ENCODE measurements at places on chromosomes 2 and 18.

DNA sequence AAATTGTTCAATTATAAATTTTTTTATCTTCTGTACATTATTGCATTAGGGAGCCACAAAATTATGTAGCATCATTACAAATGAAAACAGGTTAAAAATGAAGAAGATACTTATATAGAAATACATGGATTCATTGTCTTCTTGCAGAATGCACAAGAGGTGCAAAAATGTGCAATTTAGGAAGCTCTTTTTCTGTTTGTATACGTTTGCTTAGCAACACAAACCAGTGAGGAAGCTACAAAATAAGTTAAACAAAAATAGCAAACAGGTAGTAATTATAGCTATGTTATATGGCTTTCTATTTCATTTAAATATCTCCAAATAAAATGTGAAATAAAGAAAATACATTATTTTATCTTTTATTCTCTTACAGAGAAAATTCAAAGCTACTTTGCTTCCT lies 177.6 kb upstream of the SESTD1 start:
- DNase-seq, result no peak

DNA sequence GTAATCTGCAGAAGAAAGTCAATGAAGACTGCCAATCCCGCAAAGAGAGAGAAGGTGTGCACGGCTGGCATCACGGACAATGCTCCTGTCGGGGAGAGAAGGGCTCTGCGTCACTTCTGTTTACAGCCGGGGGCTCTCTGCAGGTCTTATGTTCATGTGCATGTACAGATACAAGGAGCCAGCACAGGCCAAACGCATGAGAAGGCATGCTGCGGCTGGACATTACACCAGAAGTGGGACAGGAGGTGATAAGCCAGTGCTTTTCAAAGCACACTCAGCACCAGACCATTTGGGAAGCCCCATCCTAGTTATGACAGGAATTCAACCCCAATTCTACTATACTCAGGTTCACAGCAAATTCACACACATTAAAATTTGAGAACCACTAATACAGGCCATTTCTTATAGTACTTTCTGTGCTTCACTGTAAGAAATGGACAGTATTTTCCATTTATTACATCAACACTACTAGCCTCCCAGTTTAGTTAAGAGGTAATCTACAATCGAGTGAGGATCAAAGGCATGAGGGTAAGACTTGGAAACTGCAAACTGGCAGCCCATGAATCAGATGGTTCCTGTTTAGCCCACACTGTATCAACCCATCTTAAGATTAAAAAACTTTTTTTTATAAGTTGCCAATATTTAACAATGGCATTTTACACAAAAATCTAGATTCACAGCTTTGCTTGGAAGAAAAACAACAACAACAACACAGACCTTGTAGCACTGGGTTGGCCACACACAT lies 38.2 kb downstream of the RMC1 start:
- DNase-seq, result no peak

DNA sequence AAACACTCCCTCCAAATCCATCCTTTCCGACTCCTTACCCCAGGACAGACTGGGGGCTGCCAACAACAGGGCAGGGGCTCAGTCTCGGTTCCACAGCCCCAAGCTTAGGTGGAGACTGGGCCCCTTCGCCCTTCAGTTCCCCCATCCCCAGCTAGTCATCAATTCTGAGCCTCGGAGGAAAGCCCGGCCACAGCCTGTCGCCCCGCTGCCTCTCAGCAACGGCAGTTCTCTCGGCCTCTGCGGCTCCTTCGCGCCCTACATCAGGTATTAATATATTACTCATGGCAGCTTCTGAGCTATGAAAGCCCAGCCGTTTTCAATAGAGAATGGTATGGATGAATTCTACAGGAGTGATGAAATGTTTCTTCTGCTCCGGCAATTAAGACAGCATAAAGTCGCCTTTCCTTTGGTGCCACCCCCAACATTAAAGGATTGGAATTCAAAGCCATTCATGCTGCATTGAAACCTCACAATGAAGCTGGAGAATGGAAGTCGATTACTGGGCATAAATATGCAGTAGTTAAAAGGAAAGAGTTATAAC lies 2.8 kb downstream of the HDAC4 start:
- no peak for DNase-seq

GRCh38 chr2:25697559-25698341 lies 24.4 kb upstream of the DTNB start:
- DNase-seq, result no peak

GRCh38 chr2:9021563-9022211 lies 18.2 kb upstream of the MBOAT2 start:
- DNase-seq, result no peak

DNA sequence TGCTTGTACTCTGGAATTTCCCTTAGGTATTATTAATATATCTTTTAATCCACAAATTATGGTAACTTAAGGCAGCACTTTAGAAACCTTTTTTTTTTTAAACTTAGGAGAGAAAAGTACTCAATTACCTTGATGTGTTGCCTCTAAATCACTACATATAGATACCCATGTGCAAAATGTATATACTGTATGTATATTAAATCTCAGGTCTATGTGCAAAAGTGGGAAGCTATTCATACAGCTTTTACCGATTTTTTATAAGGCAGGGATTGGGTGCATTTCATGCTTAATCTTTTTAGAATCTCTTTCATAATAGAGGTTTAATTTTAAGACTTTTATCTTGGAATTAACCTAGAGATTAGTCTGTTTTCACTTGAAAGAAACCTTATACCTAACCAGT lies 3.4 kb downstream of the EML4 start:
- no peak for DNase-seq

DNA sequence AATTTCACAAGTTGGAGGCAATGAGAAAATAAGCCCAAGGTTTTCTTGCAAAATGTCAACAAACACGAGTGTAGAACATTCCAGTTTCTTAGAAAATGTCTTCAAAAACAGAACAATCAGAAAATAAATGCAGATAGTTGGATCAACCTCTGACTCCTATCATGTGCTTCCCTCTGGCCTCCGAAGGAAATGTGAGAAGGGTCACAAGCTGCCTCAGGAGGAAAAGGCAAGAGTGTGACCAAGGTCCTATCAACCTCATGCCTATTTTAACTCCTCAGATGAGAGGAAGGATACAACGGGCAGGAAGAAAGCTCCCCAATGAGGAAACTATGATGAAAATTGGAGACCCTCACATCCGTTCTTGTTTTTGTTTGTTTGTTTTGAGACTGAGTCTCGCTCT lies 7.9 kb downstream of the SCYGR5 start:
- no peak for DNase-seq

DNA sequence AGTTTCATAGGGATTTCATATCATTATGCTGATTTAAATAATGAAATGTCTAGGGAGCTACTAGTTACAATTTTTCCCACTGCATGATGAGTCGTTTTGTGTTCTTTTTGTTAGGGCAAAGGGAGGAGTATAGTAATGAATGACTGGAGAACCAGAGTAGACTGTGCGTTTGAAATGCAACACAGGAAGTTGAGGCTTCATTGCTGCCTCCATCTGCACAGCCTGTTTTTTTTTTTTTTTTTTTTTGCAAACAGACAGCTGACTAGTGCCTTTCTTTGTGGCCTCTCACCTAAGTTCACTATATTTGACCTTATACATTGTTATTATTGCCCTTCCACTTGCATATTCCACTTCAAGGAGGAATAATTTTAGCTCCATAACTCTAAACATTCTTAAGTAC lies 286.7 kb upstream of the LRRTM1 start:
- no peak for DNase-seq

GRCh38 chr18:79480171-79481045 lies 84.7 kb downstream of the NFATC1 start:
- DNase-seq, result no peak

- no peak for DNase-seq
Measured at GRCh38 chr2:174551697-174552096, 45.9 kb downstream of the WIPF1 start.

- no peak for DNase-seq
Measured at GRCh38 chr2:11524470-11524869, 9.4 kb upstream of the GREB1 start.

DNA sequence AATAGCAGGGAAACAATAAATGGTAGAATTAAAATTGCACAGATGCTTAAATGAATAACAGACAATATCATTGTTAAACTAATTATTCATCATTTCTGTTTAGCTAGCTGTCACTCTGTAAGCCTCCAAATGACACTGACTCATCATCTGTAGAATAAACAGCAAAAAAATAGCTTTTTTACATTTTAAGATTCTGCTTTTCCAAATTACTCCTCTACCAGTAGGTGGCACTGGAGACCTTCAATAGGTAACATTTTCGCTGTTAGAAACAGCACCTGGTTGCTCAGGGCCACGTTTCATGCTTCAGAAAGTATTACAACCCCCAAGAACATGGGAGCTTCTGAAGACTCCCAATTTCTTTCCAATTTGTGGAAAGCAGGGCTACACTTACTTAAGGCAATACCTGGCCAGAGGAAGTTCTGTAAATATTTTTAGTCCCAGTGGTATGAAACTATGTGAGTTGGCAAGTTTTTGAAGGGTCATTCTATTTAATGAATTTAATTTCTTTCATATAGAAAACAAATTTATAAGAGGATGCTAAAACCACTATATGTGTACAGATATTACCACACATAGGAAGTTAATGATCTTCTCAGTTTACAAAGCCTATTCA lies 45.4 kb downstream of the TTN start:
- DNase-seq, result no peak

- DNase-seq, result no peak
Measured at GRCh38 chr2:46690825-46691224, 211.5 kb downstream of the TMEM247 start.

- no peak for DNase-seq
Measured at GRCh38 chr2:235903782-235904584, 264.2 kb downstream of the GBX2 start.

- DNase-seq, result no peak
Measured at GRCh38 chr18:71673498-71673897, 870.6 kb downstream of the CBLN2 start.

GRCh38 chr2:239775623-239776435 lies 249.3 kb downstream of the NDUFA10 start:
- DNase-seq, result no peak

DNA sequence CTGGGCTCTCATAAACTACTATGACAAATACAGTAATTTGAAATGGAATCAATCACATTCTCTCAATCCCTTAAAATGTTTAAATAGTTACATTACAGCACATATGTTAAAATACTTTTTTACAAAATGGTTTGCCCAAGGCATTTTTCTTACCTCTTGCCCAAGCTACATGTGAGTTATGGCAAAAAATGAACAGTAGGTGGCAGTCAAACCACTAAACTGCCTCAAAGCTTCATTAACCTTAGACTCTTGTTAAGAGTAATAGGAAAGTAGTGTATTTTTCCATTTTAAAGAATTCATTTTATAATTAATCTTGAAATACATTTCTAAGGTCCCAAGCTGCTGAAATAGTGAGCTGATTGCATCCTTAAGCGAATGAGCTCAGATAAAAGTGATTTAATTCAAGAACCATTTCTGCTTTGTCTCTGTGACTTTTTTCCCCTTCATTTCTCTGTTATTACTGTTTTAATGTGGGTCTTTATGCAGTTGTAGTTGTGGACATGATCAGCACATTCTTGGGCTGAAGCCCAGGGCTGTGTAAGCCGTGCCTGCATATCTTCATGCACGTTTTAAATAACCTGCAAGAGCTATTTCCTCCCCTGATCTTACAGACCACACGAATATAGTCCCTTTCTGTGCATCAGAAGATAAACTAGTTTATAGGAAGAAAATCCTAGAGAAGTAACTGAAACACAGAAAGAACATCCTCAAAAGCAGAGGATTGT lies 311.8 kb downstream of the LNPK start:
- no peak for DNase-seq

All from stimulated activated CD4-positive, alpha-beta T cell treated with anti-CD3 and anti-CD28 coated beads, Interleukin-1b, Interleukin-23, amount 100 ng/mL, for 24 hours (primary cell).